ENCODE measurements at places on chromosomes 6 and 20.

DNA sequence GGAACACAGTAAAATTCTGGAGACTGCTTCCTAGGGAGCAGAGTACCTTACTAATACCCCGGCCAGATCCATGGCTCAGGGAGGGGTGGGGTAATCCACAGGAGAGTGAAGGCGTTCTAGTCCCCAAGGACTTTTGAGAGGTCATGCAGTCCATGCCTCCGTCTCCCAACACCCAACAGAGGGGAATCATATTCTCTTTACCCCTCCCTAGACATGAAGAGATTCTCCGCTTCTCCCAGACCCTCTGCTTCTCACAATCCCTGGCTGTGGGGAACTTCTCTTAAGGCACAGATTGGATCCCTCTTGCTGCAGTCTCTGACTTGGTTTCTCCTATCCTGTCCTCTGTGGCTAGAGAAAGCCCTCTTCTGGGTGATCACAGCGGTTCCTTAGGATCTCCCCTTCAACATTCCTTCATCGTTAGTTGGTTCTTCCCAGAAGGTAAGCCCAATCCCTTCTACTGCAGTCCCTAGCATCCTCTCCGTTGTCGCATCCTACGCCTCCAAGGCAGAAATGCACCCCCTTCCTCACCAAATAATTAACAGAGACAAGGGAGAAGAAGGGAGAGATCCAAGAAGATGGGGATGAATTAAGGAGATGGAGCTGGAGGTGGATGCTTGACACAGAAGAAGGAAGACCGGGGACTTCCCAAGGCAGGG lies 562 bp downstream of the GGT7 start:
- DNase-seq: no peak

DNA sequence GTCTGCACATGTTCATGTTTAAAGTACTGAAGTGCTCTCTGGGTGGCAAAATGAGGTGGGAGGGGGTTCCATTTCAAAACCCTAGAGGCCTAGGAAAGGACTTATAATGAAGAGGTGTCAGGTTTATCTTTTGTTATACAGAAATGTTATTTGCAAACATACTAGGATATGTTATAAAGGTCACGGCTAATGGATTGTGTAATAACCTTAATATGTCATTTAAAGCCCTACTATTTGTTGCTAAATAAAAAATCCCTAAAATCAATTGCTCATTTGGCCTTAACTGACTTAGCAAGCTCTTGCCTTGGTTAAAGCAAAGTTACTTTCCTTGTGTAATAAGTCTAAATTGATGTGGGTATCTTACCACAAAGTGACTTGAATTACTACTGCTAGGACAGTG lies 8.8 kb downstream of the NKX2-4 start:
- no peak for DNase-seq

DNA sequence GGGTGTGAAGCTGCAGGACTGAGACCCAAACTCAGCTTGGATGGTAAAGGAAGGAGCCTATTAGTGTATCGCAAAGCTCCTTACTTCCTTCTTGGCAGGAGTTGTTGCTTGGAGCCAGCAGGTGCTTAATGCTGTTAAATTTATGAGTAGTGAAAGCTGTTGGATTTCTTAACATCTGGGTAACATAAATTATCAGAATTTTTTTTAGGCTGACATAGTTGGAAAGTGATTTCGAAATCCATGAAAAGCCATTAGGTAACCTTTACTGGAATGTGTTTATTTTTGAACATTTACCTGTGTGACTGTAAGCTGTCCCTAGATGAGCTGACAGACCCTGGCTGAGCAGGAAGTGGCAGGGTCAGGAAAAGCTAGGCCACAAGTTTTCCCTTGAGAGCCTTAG lies 470.4 kb upstream of the SLC35B3 start:
- no peak for DNase-seq

DNA sequence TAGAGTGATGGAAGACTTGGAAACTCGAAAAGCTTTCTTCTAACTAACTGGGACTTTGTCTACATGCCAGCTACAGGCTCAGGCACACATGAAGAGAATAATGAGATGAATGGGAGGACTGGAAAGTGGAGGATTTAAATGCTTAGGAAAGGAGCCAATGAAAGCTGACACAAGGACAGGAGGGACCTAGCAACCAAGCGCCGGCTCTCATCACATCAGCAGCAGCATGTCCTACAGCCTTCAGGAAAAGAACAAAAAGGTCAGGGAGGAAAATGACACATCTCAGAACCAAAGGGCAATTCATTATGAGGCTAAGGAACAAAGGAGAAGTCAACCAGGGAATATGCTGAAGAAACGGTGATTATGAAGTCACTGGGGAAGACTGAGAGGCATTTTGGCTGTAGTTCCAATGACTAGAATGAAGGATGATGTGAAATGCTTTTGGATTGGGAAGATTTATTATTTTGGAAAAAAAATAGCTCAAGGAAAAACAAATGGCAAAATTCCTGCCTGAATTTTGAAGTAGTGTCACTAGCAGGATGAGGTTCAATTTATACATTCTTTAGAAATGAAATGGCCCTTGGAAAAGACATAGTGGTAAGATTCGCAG lies 5.7 kb downstream of the BACH2 start:
- DNase-seq: peak; percentile 40

DNA sequence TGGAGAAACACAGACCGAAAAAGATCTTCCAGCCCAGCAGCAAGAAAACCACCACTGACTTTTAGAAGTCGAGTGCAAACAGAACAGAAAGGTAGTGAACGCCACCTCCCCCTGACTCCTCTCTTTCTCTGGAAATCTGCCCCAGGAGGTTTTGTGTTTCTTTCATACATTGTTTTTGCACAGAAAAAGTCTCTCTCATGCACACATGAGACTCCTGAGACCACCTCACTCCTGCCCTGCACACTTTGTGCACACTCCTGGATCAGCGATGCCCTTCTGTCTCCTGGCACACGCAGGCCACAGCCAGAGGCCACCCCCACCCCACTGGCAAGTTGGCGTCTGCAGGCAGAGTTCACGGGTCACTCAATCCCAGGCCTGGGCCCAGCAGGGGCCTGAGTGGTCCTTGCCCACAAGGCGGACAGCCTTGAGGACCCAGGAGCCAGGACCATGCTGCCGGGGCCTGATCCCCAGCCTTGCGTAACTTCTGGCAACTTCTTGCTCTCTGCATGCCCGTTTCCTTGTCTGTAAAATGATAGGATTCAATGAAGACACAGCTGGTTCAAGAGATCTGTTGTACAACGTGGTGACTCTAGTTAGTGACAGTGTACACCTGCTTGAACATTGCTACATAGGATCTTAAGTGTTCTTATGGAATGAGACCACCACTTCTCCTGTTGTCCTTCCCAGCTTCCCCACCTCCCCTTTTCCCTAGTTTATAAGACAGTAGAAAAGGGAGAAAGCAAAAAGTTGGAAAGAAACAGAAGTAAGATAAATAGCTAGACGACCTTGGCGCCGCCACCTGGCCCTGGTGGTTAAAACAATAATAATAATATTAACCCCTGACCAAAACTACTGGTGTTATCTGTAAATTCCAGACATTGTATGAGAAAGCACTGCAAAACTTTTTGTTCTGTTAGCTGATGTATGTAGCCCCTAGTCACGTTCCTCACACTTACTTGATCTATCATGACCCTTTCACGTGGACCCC lies 30.2 kb upstream of the CST7 start:
- DNase-seq: no peak

DNA sequence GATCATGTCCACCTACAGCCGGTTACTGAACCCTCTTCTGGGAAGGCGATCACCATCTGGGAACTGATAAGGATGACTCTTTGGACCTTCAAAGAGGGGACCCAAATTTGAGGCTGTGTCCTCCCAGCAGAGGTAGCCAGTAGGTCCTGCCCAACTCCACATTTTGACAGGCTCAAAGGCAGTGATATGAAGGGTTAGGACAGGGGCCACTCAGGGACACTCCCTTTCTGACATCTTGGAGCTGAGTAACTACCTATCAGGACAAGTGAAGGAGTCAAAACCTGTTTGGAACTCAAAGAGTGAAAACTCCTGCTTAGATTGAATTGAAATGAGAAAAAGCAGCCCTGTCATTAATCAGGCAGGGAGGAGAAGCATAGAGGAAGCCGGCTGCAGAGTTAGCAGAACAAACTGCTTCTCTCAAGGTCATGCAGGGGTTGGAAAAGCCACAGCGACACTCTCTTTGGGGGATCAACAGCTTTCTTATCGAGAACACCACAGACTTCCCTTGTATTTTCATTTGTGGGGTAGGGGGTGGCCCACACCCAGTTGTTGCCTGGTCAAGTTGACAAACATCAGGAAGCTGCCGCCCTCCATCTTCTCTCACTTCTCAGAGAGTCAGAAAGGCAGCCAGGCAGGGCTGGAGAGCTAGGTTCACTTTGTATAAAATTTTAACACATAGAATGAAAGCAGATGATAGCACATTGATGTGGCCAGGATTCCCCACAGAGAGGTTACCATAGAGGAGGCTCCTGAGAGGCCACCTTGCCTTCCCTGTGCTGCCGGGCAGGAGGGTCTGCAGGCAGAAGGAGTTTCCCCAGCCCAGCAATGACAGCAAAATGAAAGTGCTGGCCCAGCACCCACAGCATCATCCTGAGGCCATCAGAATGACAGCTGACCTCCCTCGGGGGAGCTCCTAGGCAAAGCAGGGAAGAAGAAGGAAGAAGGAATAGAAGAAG lies 47.6 kb downstream of the AGPAT4 start:
- no peak for DNase-seq

- peak; percentile 3 for DNase-seq
These were observed 6.7 kb downstream of the OPN5 start for GRCh38 chr6:47788498-47788884.

DNA sequence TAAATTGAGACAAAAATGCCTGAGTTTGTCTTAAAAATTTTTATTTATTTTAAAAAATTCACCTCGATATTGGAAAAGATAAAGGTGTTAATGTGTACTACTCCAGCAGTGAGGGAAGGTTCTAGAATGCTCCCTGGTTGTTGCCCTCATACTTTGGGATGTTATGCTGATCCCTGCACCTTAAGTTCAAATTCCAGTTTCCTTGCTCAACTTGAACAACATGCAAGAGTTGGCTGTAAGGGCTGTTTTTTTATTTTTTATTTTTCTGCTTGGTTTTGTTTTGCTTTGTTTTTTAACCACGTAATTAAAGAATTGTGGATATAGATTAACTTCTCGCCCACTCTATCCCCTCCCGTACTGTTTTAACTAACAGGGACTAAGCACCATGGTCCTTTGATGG lies 158.7 kb upstream of the CITED2 start:
- peak; percentile 17 for DNase-seq

GRCh38 chr6:35370785-35371493 lies 28.6 kb downstream of the PPARD start:
- DNase-seq: peak; percentile 76

DNA sequence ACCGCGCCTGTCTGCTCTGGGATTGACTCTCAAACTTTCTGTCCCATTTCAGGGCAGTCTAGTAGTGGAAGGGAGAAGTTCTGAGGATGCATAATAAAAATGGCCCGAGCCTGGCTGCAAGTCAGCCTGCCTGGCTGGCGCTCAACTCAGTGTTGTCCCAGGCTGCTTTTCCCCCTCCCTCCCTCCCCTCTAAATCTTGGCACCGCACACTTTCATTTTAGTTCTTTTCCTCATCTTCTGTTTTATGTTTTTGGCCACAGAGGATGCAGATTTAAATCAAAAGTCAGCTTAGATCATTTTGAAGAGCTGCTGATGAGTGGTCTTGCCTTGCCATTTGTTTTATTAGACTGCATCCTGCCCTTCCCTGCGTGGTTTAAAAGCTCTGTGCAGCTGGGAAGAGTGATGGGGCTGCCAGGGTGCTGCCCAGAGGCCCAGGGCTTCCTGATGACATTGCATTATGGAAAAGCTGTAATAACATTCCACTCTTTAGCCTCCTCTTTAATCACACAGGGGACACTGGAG lies 6.5 kb upstream of the UQCC2 start:
- no peak for DNase-seq

DNA sequence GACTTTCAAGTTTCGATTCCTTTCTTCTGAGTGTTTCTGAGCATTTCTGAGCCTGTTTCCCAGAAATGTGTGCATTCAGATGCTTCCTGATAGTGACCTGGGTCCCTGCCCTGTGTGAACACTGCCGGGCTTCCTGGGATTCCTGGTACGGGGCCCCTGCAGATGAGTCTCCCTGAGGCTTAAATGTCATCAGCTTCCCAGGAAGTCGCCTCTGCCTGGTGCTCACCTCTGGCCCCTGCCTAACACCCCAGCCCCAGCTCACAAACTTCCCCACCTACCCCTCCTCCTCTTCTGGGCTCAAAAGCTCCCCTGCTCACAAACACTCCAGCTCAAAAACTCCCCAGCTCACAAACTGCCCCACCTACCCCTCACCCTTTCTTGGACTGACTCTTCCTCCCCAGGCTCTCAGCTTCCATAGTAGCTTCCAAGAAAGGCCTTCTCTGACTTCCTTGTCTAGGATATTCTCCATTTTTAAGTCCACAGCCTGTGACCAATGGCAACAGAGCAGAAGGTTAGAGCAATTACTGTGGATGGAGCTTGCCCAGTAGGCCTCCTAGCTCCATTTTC lies 42.0 kb downstream of the TGM2 start:
- DNase-seq: no peak

DNA sequence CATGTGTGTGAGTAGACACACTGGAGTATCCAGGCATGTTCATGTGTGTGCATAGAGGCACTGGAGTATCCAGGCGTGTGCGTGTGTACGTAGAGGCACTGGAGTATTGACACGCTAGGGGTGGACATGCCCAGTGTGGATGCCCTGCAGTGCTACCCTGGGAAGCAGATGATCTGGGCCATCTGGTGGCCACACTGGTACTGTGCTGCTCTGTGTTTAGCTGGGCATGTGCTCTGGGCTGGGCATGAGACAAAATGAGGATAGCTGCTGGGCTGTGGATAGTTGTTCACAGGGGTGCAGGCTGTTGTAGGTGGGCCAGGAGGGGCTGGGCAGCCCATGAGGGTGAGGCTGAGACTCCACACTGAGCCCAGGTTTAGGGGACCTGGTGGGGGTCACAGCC lies 24.0 kb upstream of the NPBWR2 start:
- DNase-seq: peak; percentile 34

DNA sequence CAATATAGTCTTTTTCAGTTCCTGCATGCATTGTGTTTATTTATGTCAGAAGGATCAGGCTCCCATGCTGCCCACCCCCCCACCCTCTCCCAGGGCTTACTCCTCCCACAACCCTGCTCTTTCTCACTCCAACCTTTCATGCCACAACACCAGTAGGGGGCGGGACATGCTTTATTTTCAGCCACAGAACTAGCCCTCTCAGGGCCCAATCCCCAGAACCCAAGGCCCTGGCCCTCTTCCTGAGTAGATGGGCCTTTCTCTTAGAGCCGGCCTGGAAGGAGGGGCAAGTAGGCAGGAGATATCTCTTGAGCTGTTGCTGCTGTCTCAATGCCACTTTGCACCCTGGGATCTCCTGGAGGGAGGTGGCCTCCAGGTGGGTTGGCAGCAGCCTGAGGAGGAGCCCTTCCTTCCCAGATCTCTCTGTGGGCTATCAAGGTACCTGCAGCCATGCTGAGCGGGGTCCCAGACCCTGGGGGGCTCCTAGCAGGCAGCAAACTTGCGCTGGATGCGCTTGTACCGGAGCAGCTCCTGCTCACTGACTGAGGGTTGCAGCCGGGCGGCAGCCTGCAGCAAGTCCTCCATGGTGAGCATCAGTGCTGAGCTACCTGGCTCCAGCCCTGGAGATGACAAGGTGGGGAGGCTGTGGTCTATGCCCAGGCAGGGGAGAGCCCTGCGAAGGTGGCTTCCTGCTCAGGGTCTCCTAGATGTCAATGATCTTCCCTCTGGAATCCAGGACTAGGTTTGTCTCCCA lies 3.5 kb downstream of the GNMT start:
- DNase-seq: peak; percentile 61

All from fibroblast of mammary gland (primary cell).